ENCODE measurements at places on chromosomes 5 and 9. TPM values are rescaled to one million over a fixed set of nuclear protein-coding genes. Genes with fewer than 3 reads are reported as not detected.

Gene PDE8B
- 172 TPM for total RNA-seq

Gene SLC6A7
- total RNA-seq, result not detected

Gene REEP2
- 2.0 TPM for total RNA-seq

Gene TNFAIP8
- total RNA-seq, result 15.7 TPM

Gene FOXE1
- total RNA-seq, result 748 TPM

Gene ABLIM3
- total RNA-seq, result 10.5 TPM

Gene FAXDC2
- 54.0 TPM for total RNA-seq

Gene PIP5K1B
- total RNA-seq, result 1.6 TPM

Gene PITX1
- not detected for total RNA-seq

Data from thyroid gland (tissue), 4 donors.